HL-60 (cell line): ENCODE measurements at places on chromosomes 3 and 15.
A peak's percentile ranks its signal among the peaks of the same experiment; 100 is the strongest.

- no peak for DNase-seq
These were observed 230.2 kb downstream of the CPNE4 start for GRCh38 chr3:131804565-131805133.

DNA sequence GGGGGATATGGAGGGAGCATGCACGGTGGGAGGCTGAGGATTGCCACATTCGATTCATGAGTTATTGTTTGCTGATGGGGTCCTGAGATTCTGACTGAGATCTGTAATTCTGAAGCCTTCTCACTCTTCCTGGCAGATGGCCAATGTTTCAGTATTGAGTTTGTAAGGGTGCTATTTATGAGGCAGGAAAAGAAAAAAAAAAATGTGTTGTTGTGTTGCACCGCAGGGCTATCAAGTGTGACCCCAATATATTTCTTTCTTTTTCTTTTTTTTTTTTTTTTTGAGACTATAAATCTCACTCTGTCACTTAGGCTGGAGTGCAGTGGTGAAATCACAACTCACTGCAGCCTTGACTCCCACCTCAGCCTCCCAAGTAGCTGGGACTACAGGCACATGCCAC, 3.2 kb upstream of the SENP2 start:
- DNase-seq: no peak

GRCh38 chr3:157789162-157789561, 285.9 kb upstream of the VEPH1 start:
- no peak for DNase-seq

- DNase-seq: no peak
These were observed 51.3 kb downstream of the TLNRD1 start for GRCh38 chr15:81052046-81052445.

DNA sequence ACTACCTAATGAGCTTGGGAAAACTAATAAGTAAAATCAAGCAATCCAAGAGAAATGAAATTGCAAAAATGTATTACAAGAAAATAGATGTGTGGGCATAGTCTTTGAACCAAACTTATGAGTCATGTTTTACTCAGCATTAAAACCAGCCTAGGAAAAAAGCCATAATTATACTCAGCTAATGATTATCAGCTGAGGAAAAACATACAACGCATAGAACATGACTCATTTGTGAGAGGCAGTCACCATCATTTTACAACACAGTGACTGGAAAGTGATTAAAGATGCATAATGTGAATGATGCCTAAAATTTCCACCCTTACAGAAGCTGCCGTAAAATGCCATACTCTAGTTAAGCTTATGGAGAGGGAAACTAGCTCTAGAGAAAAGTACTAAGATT, 238.0 kb upstream of the EOMES start:
- DNase-seq: no peak

DNA sequence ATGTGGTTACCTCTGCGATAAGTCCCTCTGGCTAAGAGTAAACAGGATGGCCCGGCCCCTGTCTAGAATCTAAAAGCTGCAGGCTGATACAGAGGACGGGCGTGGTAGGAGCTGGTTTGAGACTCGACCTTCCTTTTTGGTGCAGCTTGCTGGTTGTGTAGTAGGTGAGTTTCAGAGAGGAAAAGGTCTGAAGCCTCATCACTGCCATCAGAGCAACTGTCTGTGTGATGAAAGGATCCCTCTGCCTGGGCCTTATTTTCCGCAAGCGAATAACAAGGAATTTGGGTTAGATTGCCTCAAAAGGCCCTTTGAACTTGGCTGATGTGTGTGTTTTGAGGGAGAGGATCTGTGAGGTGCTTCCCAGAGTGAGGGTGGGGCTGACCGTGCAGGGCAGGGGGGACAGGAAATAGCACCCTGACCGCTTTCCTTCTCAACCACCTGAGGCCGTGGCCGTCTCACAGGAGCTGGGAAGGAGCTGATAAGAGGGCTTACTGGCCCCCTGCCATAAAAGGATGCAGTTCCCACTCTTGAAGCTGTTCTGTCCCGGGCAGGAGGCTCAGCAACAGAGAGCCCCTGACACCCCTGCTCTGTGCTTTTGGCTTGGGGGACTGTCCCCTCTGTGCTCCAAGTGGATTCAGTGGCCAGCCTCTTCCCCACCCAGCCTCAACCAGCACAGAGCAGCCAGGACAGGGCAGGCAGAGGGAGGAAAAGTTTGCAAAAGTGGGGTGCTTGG, 45.6 kb upstream of the TFRC start:
- no peak for DNase-seq

- no peak for DNase-seq
These were observed 75.7 kb upstream of the GADL1 start for GRCh38 chr3:30970183-30970582.

- no peak for DNase-seq
These were observed 18.6 kb upstream of the SLC2A2 start for GRCh38 chr3:171044835-171045793.

GRCh38 chr15:78836333-78836732, 25.1 kb upstream of the ADAMTS7 start:
- DNase-seq: no peak

- no peak for DNase-seq
These were observed 15.1 kb upstream of the BLM start for GRCh38 chr15:90701880-90702630.

- no peak for DNase-seq
These were observed 43.4 kb downstream of the MCTP2 start for GRCh38 chr15:94274745-94275144.

DNA sequence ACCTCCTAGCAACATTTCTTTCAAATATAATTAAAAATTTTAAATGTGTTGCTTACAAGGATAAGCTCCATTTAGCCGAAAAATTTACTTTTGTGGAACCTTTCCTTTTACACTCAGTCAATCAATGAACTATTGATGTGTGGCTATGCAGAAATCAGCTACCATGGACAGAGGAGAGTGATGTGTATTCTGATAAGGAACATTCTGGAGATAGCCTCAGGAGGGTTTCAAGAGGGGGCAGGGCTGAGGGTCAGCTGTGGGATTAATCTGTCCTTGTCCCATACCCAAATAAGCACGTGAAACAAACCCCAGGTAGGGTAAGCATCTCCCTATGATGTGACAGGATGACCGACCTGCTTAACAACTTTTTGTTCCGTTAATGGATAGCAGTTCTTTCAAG, 192.6 kb upstream of the PROK2 start:
- no peak for DNase-seq

- no peak for DNase-seq
These were observed 217.0 kb upstream of the TLE3 start for GRCh38 chr15:70314688-70315087.

GRCh38 chr3:4986175-4986781, 7.0 kb downstream of the BHLHE40 start:
- DNase-seq: peak; percentile 55

DNA sequence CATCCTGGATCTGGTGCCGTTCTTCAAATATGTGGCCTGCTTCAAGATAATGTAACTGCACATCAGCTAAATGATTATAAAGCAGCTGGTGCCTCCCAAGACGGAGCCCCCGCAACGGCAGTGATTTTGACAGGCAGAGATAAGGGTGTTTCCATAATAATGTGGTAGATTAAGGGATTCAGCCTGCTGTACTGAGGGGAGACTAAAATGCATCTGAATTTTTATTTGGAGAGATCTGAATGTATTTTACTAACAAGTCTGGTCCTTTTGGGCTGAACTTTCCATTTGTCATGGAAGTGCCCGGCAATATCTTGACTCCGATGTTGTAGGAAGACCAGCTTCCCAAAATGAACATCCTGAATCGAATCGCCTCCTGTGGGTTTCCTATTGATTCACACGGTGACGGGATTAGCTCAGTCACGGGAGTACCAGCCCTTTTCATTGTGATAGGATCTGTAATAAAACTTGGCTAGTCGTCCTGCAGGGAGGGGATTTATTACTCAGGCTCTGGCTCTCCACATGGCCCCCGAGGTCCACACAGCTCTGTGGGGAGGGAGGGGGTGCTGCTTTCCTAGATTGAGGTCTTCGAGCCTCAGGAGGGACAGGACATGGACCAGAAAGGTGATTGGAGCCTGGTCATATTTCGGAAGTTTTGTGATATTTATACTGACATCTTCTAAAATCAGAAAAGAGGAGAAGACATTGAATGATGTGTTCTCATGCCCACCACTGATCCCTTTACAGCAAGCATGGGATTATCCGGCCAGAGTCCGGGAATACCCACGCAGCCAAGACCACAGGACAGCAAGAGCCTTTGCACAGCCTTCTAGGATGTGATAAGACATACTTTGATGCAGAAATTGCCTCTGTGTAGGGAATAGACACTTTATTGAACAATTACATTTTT, 2.5 kb upstream of the PCSK6 start:
- DNase-seq: no peak

- DNase-seq: peak; percentile 41
These were observed 228.9 kb downstream of the XXYLT1 start for GRCh38 chr3:195041871-195042742.

DNA sequence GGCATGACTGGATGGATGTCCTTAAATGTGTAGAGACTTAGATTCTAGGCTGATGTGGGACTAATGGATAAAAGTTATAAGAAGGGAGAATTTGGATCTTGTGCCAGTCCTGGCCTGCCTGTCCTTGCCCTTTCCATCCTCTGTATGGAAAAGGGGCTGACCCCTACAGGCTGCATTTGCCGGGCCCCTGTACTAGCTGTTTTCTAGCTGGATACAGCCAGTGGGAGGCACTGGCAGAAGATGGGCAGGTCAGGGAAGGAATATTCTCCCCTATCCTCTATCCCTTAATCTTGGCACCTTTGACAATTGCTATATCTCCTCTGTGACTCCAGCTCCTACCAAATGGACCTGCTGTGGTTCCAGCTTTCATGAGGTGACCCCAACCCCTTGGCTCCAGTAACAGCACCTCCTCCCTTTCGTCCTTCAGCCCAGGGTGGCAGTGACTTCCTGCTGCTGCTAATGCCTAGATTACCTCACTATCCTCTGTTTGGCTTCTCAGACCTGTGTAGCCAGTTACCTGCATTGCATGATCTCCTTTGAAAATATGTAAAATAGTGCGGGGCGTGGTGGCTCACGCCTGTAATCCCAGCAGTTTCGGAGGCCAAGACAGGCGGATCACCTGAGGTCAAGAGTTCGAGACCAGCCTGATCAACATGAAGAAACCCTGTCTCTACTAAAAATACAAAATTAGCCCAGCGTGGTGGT, 6.2 kb upstream of the TNFAIP8L3 start:
- no peak for DNase-seq

- DNase-seq: no peak
These were observed 356.6 kb upstream of the NPAP1 start for GRCh38 chr15:24318981-24319380.

DNA sequence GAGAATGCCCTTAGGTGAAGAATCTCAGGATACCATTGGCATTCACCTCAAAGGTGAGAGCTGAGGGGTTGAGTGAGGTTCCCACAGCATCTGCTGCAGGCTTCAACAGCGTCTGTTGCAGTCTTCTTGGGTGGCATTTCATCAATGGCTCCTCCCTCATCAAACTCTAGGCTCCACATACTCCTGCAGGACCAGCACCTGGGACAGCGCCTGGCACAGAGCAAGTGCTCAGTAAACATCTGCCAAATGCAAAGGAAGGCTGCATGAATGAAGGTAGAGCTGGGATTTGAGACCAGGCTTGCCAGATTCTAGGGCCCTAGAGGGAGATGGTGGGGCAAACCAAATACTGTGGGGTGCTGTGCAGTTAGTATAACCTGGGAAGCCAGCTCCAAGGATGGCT, 9.6 kb downstream of the TRH start:
- no peak for DNase-seq

DNA sequence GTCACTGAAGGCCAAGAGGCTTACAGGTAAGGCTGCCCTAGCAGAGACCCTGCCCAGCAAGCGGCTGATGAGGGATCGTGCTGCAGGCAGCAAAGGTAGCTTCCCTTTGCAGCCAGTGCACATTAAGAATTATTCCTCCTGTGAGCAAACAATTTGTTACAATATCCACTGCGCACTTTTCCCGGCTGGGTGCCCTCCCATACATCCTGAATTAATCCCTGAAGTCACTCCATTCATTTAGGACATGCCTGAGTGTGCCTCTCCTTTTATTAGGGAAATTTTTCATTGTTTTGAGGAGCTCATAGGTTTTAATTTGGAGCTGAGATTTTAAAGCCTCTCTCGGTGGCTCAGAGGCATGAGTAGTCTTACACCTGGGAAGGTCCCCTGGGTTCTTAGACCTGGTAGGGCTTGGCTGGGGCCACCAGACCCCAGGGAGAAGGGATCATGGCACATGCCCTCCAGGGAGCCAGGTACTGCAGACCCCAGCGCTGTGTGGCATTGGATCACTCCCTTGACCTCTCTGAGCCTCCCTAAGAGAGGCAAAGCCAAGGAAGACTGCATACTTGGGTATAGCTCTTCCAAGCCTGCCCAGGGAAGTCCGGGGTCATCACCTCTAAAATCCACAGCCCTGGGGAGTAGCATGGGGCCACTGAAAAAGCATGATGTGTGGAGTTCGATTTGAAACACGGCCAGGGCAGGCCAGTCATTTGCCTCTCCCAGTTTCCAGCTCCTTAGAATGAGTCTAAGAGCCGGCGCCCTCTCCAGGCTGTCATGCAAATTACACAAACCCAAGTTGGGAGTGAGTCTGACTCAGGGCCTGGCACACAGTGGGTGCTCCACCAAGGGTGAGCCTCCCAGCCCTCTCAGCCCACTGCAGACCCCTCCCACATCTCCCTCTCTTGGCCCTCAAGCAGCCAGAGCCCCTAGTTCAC, 151.9 kb upstream of the LINGO1 start:
- no peak for DNase-seq

DNA sequence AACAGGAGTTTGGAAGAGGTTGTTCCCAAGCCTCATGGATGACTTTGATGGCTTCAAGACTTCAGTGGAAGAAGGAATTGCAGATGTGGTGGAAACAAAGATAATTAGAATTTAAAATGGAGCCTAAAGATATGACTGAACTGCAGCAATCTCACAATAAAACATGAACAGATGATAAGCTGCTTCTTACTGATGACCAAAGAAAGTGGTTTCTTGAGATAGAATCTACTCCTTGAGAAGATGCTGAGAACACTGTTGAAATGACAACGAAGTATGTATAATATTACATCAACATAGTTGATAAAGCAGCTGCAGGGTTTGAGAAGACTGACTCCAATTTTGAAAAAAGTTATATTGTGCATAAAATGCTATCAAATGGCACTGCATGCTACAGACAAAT, 21.2 kb downstream of the MYO9A start:
- DNase-seq: no peak

DNA sequence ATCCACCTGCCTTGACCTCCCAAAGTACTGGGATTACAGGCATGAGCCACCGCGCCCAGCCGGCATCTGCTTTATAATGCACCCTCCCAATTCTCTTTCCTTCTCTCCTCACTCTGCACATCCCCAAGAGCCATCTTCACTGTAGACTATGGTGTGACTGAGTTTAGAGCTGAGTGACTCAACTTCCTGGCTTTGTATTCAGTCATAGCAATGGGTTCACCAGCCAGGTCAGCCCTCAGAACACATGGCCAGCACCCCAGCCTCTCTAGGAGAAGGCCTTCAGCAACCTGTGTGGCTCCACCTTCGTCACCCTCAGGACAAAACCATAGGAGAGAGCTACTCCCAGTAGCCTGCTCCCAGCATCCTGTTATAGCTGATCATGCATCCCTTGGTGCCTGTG, 33.0 kb downstream of the ARID3B start:
- no peak for DNase-seq
